ENCODE measurements at places on chromosomes 3 and 15.

DNA sequence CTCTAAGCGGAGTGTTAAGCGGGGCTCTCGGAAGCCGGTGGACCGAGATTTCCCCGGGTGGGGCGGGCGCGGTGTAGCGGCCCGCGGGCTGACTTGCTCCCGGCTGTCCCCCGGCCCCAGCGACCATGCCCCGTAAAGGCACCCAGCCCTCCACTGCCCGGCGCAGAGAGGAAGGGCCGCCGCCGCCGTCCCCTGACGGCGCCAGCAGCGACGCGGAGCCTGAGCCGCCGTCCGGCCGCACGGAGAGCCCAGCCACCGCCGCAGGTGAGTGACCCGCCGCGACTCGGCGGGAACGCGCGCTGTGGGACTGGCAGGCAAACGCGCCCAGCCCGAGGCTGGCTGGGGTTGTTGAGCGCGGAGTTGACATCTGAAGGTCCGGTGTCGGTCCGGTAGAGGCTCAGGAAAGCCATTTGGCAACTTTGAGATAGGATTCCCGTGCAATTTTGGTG is 1.3 kb downstream of the SMC4 start:
- no peak for DNase-seq

DNA sequence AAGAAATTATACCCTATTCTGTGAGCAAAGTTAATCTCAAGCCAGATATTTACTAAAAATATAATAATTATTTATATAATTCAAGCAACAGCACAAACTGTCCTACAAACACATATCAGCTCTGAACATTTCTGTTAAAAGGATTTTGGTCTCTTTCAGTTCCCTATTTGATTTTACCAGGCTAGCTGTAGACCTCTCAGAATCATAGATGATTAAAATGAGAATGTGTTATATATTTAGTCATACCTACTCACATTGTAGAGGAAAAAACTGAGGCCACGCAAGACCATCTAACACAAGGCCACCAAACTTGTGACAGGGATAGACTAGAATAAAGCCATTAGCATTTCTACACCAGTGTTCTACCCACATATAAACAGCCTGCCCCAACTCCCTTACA is 28.5 kb downstream of the ACKR4 start:
- no peak for DNase-seq

DNA sequence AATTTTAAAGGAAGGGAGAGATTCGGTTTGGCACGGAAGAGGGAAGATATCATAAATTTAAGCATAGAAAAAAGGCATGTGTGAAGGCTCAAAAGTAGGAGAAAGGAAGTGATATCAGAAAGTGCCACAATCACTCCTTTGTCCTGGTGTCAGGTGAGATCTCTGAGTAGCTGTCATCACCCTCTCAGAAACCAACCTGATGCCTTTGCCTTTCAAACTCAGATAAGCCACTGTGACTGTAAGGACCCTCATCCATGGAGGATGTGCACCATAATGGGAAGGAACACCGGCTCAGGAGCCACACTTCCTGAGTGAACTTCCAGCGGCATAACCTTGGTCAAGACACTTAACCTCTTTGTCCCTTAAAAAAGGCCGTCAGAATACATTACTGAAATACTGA is 318.7 kb upstream of the SEMA6D start:
- DNase-seq, result no peak

GRCh38 chr3:157092230-157092629 is 67.7 kb downstream of the CCNL1 start:
- no peak for DNase-seq

DNA sequence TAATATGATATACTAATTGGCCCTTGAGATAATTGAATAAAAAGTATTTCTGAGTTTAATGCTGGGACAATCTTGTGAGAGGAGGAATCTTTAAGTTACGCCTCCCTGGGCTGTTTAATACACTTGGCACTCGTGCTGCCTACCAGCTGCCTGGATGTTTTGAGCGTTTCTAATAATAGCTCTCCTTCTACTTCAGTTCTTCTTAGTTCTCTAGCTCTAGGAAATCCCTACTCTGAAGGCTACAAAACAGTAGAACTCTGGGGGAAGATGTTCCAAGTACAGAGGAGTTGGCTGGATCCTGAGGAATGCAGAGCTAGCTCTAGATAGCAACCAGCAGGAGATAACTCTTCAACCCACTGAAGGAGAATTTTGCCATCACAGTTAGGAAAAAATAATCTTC is 3.5 kb downstream of the NAALADL2 start:
- DNase-seq, result no peak

- DNase-seq, result no peak
These were observed 58.8 kb downstream of the ARNT2 start for GRCh38 chr15:80462836-80463512.

- DNase-seq, result no peak
These were observed 50.9 kb upstream of the MAP3K13 start for GRCh38 chr3:185311991-185312390.

- no peak for DNase-seq
These were observed 29.3 kb downstream of the SLC4A7 start for GRCh38 chr3:27454914-27455313.

DNA sequence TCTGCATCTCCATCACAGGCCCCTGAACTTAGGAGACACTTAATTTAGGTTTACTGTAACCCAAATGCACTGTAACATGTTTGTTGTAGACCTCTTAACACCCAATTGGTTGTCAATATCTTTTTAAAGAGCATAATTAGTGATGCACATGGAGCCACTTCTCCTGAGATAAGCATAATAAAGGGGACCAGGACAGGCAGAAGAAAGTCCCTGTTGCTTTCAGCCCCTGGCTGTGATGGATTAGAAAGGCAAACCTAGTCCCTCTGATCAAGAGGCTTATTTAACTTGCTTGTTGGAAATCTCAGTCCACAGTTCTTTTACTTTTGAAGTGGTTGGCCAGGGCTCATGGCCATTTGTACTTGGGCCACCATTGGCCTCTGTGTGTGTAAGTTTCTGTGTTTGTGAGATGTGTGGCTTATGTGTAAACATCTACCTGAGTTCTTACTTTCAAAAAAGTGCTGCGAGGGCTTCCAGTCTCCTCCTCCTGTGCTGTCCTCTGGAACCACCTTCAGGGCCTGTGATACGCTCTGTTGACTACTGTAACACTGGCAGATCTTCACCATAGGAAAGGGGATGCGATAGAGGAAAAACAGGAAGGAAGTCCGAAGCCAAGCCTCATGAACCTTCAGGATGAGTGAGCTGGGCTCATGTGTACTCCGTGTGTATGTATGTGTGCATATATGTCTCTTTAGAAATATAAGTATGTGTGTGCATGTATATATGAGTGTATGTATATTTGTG is 136.2 kb downstream of the EPHB1 start:
- DNase-seq, result no peak

DNA sequence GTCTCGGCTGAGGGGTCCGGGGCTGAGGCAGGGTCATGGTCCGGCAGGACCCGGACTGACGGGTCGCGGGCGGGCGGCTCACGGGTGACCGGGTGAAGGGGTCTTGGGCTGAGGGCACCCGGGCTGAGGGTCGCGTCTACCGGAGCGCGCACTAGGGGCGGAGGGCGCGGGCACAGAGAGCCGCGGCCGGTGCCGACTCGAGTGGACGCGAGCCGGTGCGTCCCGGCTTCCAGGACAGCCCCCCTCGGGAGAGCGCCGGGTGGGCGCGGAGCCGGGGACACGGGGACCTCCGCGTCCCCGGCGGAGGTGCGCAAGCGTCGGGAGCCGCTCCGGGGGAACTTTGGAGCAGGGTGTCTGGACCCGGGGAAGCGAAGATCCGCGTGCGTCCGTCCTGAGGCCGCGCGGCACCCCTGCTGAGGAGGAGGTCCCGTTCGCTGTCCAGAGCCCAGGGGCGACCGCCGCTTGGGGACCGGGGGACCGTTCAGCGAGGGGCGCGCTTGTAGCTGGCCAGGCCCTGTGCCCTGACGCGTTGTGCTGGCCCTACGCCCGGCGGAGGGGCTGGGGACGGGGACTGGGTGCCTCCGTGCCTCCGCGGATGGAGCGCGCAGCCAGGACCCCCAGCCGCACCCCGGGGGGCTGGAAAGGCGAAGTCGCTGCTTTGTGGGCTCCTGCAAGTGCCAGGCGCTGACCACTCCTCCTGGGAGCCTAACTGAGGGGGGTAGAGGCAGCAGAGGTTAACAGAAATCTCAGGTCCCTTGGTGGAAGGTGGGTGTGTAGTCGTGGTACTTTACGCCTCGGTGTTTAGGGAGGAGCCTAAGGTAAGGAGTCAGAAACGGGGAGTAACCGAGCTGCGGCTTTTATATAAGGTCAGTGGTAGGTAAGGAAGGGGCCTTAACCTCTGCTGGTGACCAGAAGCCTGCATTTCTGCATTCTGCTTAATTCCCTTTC is at the start of gene PPARG:
Gene PPARG (plus strand): TSS at position 889 of the 948 bp plus-strand sequence. CDS start 90,642 bp downstream, outside the sequence.
- no peak for DNase-seq

- no peak for DNase-seq
These were observed 195.3 kb downstream of the ITPR1 start for GRCh38 chr3:4688411-4688810.

DNA sequence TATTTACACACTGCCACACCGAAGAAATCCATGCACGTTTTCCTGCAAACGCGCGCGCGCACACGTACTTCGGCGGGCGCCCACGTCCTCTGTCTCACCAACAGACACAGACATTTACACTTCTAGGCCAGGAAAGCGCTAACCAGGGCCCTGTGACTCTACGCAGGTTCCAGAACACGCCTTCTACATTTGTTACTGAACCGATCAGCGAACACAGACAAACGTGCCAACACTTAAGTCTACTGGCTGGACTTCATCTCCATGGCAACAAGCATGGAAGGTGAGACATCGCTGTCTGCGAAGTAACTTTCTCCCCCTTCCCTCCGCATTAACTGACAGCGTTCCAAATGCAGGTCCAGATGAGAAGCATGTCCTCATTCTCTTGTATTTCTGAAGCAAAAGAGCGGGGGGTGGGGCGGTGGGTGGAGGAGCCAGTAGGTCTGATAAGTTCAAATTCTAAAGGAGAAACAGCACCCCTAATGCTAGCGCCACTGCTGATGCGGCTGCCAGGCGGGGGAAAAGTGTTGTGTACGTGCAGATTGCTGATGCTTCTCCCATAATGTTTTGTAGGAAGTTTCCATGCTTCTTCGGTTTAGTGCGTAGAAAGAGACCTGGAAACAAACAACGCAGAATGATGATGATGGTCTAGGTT is at the start of gene CTXN2:
Gene CTXN2 (plus strand): TSS at position 92 of the 652 bp plus-strand sequence. CDS start 9,636 bp downstream, outside the sequence.
- DNase-seq, result no peak

DNA sequence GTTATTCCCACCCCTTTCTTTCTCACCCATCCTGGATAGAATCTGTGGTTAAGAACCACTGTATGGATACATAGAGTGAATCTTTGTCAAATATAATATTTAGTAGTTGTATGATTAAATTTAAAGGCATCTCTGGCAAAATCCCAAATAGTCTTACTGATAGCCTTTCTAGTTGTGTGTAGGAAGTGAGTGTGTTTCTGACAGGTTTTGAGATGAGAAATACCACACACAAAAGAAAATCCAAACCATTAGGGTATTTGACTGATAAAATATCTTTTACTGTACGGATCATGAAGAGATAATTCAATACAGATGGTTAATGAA is 44.7 kb upstream of the PLCL2 start:
- no peak for DNase-seq

DNA sequence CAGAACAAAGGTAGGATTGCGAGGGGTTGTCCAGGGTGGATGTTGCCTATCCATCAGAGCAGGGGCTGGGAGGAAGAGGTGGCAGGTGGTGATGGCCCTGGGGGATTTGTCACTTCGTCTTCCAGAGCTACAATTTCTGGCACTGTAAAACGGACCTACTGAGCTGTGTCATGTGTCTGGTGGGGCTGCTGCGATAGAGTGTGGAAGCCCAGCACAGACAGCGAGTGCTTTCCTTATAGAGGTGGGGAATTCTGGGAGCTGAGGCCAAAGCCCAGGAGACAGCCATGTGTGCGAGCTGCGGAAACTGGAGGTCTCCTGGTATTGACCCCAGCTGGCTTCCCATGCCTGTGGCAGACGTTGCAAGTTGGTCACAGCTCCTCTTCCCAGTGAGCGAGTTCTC is 61.2 kb upstream of the SEC22A start:
- no peak for DNase-seq

DNA sequence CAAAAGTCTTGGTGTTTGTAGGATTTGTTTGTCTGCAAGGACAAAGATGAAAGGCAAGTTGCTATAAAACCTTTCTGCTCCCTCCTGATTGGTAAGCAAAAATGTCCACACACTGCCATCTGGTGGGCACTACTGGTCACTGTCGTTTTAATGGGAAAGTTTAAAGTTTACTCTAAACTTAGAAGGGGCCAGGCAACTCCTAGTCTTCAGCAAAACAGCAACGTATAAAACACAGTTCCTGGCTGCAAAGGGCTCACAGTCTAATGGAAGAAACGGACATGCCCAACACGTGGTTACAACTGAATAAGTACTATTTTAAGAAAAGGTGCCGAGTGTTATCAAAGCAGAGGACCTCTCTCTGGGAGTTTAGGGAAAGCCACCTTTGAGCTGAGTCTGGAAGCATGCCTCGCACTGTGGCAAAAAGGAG is 23.7 kb upstream of the TPRG1 start:
- peak; percentile 51 for DNase-seq

DNA sequence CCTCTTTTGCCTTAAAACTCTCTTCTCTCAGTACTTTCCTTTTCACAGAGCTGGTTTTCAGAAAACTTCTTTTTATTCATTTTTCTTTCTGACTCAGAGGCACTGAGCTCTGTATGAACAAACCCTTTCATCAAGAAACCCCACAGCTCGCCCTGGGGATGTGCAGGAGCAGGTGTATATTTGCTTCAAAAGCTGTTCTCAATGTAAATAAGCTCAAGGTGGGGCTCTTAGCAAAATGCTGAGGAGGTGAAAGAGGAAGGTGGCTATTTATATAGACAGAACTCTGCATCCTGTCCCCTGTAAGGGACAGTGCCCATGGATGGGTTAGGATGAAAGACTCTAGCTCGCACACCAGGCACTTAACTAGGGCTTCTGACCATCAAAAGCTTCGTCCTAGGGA is 302.0 kb downstream of the WDR72 start:
- no peak for DNase-seq

GRCh38 chr3:197226179-197226578 is 72.2 kb downstream of the DLG1 start:
- no peak for DNase-seq

GRCh38 chr3:194308601-194309449 is 42.3 kb downstream of the CPN2 start:
- no peak for DNase-seq

- no peak for DNase-seq
These were observed 250.0 kb upstream of the SLCO3A1 start for GRCh38 chr15:91603384-91604080.

DNA sequence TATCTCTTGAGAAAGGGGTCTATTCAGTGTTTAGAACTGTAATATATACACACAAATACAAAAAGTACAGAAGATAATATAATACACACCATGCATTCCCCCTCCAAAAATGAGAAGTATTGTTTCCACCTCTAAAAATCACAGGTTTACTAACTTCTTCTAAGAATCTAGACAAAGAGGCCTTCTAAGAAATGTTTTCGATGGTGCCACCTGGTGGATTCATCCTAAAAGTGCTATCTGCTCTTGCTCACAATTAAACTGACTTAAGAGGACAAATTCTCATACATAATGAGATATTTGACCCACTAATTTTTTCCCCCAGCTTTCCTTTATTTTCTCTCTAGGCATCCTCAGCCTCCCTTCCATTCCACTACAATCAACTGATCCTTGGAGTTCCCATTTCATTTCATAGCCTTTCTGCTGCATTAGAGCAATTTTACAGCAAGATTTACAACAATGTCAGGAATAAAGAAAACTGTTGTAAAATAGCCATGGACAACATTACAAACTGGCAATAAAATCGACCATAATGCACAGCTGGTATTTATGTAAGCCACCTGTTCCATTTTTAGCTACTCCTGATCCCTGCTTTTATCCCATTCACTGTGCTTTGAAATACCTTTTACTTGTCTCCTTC is 124.6 kb downstream of the ARRDC4 start:
- no peak for DNase-seq

- DNase-seq, result no peak
These were observed 17.9 kb upstream of the SPPL2A start for GRCh38 chr15:50783411-50783810.

All from stimulated activated CD4-positive, alpha-beta T cell treated with anti-CD3 and anti-CD28 coated beads, Interleukin-1b, Interleukin-23, amount 100 ng/mL, for 1 hour (primary cell).